Stimulated activated CD4-positive, alpha-beta T cell treated with anti-CD3 and anti-CD28 coated beads, TNF-alpha, amount 100 ng/mL, for 24 hours (primary cell): ENCODE measurements at places on chromosomes 5 and 9.

DNA sequence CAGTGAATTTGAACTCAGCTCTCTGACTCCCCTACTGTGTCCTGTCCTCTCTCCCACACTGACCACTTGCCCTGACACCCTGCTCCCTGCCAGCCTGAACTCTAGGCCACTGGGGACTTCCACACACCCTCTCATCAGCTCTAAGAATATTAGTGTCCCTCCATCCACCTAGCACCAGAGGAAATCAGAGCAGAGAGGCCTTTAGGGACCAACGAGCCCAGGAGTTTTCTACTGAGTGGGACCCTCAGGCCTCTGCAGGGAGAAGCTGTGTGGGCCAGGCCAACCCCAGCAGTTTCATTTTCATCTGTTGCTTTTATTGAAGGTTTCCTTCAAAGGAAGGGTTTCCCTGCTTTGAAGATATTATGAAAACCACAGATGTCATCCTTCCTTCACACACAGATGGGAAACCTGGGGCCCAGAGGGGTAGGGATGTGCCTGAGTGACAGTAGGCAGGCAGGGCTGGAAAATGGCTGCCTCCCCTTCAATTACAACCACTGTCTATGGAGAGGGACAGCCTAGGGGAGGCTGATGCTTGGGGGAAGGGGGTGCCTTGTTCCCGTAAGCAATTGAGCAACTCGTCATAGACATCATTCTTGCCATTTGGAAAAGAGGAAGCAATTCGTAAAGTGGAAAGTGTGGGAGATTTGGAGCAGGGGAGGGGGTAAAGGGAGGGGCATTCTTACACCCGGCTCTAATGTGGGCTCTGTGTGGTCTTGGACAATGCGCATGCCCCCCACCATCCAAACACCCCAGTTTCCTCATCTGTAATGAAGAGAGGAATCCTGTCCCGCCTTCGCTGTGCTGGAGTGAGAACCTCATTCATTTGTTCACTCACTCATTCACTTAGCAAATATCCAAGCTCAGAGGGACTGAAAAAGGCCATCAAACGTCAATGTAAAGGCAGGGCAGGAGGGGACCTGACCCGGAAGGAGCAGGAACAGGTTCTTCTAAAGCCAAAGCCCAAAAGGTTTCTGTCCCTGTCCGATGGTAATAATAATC lies 3.9 kb downstream of the GLIPR2 start:
- DNase-seq = no peak

DNA sequence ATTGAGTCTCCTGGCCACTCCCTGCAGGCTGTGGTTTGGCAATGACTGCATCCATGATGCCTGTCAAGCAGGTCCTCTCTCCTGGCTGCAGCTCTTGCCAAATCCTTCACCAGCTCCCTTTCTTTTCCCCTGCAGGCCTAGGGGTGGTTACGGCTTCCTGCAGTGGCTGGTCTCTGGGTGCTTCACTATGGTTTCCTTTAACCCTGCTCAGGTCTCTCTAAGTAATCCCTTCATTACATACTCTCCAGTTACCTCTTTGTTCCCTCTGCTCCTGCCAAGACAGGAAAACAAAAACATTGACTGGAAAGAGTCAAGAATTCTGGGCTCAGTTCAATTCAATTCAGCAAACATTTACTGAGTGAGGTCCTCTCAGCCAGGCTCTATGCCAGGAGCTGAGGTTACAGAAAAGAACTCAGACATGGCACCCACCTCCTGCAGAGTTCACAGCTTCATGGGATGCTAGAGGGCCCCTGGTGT lies 19.8 kb upstream of the PTPN3 start:
- DNase-seq = no peak

GRCh38 chr5:94524841-94525697 lies 93.3 kb downstream of the KIAA0825 start:
- DNase-seq = no peak

- DNase-seq = no peak
Observed at GRCh38 chr9:21708856-21709255, 93.6 kb upstream of the MTAP start.

- DNase-seq = no peak
Observed at GRCh38 chr9:69249337-69249736, 75.3 kb downstream of the TJP2 start.

DNA sequence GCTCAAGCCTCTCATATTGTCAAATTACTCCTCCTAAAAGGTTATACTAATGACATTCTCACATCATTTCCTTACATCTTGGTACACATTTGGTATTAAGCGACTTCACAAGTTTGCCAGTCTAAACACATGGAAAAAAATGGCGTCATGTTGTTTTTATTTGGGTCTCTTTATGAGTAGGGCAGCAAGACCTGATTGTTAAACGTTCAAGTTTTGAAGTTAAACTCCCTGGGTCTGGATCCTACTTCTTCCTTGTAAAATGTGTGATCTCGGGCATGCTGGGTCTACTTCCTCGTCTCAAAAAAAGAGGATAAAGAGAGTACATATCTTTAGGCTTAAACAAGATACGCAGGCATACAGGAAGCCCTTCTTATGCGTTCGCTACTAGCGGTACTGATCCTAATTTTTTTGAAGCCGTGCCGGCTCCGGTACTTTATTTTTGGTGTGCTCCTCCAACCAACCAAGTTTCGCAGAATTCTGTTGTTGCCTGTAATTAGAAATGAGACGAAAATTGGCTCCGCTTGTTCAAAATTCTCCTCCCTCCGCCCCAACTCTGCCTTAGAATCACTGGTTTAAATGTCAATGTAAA lies 596 bp upstream of the CDC37L1 start:
- no peak for DNase-seq
